ENCODE measurements at places on chromosomes 16 and 17.

DNA sequence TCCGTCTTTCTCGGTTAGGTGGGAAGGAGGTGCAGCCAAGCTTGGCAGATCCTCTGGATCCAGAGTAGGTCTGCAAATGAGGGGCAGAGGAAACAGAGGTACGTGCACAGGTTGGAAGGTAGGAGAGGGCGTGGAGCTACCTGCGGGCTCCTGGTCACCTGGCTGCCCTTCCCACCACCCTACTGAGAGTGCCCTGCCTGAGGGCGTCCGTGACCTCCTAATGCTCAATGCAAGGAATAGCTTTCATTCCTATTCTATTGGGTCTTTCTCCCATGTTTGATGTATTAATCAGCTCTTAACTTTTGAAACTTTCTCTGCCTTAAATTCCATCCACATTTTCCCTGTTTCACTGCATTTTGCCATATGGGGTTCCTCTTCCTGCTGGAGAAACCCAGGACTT lies 44.6 kb downstream of the MYH13 start:
- no peak for DNase-seq

- DNase-seq: peak; percentile 40
Measured at GRCh38 chr16:13545271-13545670, 374.7 kb upstream of the ERCC4 start.

- DNase-seq: no peak
Measured at GRCh38 chr17:17938388-17939107, 33.7 kb downstream of the TOM1L2 start.

GRCh38 chr17:77772899-77773358 lies 185.6 kb upstream of the TNRC6C start:
- peak; percentile 42 for DNase-seq

GRCh38 chr16:77297996-77298395 lies 98.8 kb downstream of the SYCE1L start:
- no peak for DNase-seq

- DNase-seq: peak; percentile 33
Measured at GRCh38 chr16:78437352-78437968, 338.0 kb downstream of the WWOX start.

GRCh38 chr17:57463103-57463885 lies 207.0 kb downstream of the MSI2 start:
- no peak for DNase-seq

DNA sequence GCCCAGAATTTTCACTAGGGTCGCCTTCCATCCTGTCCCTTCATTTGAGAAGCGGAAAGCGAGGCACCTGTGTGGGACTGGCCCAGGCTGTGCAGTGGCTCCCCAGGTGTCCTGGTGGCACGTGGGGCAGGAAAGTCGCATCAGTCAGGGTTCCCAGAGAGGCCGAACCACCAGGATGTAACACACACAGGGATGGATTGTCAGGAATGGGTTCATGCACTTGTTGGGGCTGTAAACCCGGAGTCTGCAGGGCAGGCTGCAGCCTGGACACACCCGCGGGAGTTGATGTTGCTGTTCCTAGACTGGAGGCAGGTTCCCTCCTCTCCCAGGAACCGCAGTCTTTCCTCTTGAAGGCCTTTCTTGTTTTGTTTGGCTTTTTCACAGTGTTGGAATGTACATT lies 30.7 kb upstream of the RPTOR start:
- no peak for DNase-seq

GRCh38 chr17:19461116-19461515 lies 50.1 kb downstream of the RNF112 start:
- peak; percentile 83 for DNase-seq

DNA sequence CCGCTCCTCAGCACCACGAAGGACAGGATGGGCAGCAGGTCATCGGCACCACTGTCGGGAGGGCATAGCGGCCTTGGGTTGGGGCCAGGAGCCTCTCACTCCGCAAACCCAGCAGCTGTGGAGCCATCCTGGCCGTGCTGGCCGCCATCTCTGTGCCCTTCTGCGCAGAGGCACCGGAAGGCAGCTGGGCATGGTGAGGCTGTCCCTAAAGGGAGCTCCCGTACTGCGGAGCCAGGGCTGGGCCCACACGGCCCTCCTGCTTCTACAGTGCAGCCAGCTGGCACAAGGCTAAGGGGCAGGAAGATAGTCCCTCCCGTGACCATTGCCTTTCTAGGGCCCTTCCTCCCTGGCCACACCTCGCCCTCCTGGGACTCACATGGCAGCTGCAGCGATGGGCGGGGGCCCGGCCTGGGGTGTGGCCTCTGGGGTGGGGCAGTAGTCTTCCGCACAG lies 7.0 kb upstream of the SPATA2L start:
- no peak for DNase-seq

GRCh38 chr16:5982979-5983378 lies 885.4 kb upstream of the EEF2KMT start:
- DNase-seq: no peak

DNA sequence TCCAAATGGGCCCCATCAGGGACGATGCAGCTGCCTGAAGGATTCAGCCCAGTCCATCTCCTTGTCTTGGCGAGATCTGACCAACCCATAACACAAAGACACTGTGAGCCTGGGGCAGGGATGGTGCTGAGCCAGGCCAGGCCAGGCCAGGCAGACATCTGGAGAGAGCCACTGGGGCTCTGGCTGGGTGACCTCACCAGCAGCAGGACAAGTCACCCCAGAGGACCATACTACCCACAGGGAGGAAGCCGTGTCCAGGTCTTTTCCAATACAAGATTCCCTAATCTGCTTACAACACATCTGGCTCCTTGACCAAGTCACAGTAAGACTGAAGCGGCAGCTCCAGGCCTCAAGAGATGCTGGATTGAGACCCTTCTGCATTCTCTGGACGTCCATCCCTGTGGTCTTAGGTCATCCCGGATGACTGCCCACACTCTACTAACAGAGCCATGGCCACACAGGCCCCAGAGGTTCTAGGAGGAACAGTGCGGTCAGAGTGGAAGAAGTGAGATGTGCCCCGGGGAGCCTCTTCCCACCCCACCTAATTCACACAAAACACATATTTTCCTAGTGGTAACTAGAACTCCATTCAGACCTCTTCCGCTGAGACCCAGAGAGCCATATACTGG lies 81.8 kb upstream of the RCVRN start:
- no peak for DNase-seq

DNA sequence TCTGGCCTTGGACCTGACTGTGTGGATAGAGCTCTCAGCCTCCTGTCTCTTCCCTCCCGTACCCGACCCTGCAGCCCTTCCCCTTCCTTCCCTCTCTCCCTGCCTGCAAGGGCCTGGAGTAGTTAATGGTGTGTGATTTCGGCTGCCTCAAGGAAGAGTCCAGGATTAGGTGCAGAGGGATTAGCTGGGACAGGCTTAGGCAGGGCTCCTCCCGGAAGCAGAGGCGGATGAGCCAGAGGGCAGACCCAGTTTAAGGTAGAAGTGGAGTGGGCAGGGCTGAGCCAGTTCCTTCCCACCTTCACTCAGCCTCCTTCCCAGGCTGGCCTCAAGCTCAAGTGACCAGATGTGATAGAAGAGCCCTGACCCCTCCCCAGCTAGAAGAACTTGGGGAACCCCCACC lies 16.8 kb downstream of the GUCY2D start:
- peak; percentile 31 for DNase-seq

DNA sequence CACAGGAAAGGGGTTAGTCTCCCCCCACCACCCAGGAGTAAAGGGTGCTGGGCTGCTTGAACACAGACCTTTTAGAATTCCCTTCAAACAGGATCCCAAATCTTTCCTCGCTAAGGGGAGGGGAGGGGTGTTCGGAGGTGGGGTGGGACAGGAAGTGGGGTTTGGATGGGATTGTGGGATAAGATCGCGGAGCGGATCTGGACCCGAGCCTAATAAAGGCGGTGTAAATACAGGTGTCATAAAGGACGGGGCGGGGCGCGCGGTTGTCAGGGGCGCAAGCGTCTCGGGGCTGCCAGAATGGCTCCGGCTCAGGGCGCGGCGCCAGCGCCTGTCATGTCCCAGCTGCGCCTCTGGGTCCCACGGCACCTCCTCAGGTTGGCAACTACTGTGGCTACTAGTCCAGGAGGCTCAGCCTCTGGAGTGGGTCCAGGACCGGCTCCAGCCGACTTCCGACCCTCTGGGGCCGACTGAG lies 59.8 kb upstream of the FBXO47 start:
- DNase-seq: no peak

DNA sequence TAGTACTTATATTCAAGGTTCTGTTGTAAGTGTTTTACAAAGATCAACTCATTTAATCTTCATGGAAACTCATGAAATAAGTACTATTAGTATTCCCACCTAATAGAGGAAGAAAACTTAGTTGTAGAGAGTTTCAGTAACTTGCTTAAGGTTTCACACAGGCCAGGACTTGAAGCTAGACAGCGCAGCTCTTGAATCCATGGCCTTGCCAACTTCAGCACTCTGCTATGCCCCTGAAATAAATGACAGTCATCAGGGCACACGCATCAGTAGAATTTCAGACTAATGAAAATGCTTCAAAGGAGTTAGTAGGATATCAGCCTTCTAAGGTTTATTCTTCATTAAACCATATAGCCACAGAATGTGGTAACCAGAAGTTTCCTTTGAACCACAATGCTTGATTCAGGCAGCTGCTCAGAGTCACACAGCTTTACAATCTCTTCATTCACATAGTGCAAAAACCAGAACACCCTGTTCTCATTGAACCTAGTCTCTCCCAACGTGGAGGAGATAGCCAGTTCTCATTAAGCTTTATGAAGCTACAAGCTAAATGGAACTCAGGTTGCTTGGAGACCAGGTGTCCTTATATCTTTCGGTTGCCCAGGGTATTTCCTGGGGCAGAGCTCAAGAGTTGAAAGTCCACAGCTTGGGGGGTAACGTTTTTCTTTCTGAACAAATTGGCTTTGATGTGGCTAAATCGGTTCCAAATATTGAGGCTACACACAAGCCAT lies 39.7 kb downstream of the KCNJ2 start:
- DNase-seq: no peak

DNA sequence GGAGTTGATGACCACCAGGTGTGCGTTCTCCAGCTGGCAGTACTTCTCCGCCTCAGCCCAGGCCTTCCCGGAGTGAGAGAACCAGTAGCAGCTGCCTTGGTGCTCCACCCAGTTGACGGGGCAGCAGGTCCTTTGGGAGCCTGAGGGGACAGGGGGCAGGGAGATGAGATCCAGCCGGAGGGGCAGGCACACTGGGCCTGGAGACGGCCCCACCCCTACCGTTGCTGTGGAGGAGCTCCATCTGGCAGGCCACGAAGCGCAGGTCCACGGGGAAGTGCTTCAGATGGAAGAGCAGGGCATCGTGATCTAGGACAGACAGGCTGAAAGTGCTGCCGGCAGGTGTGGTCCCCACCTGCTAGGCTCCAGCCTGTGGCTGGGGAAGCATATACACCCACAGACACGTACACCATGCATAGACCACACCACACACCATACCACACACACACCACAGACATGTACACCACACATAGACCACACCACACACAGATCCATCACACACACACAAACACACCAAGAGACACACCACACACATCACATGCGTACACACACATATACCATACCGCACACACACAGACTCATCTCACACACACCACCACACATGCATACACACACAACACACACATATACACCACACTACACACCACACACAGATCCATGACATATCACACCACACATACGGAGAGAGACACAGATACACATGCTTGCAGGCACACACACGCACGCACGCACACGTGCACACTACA lies 7.4 kb downstream of the ASGR2 start:
- DNase-seq: no peak

- DNase-seq: peak; percentile 30
Measured at GRCh38 chr17:69246726-69247375, 18.2 kb upstream of the ABCA10 start.

- DNase-seq: no peak
Measured at GRCh38 chr16:15033309-15033707, 22.6 kb downstream of the NTAN1 start.

- DNase-seq: no peak
Measured at GRCh38 chr16:2950353-2950724, 13.7 kb upstream of the KREMEN2 start.

GRCh38 chr16:48052731-48053417 lies 102.9 kb downstream of the ABCC12 start:
- DNase-seq: peak; percentile 93

GRCh38 chr17:33667052-33667509 lies 374.0 kb upstream of the ASIC2 start:
- DNase-seq: no peak

DNA sequence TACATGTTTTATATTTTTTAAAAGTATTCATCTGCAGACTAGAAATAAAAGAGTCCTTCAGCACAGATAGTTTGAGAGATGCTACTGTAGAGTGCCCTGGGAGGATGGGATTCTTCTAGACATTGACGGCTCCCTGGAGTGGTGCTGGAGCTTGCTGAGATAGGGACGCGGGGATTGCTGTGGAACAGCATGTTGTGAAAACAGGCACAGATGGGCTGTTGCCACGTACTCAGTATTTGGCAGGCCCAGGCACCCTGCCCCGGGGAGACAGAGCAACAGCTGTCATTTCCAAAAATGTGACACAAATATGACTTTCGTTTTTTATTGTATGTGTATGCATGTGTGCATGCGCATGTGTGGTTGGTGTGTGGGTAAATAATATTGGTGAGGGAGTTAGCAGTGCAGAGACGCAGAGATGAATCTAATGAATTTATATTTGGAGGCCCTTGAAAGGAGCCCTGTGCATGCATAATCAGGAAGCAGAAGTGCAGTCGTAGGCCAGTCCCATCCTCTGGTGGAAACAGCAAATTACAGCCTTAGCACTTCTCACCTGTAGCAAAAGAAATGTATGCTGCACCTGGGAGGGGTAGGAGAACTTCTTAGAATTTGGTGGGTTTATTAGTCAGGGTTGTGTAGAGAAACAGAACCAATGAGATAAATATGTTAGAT lies 6.2 kb upstream of the ABCA8 start:
- peak; percentile 4 for DNase-seq

GRCh38 chr16:73233329-73233765 lies 185.4 kb upstream of the ZFHX3 start:
- DNase-seq: no peak

- peak; percentile 97 for DNase-seq
Measured at GRCh38 chr16:69917739-69918138, 33.4 kb upstream of the CLEC18A start.

GRCh38 chr16:73405851-73406250 lies 357.9 kb upstream of the ZFHX3 start:
- no peak for DNase-seq

- DNase-seq: no peak
Measured at GRCh38 chr16:66832661-66833305, 2.0 kb upstream of the NAE1 start.

DNA sequence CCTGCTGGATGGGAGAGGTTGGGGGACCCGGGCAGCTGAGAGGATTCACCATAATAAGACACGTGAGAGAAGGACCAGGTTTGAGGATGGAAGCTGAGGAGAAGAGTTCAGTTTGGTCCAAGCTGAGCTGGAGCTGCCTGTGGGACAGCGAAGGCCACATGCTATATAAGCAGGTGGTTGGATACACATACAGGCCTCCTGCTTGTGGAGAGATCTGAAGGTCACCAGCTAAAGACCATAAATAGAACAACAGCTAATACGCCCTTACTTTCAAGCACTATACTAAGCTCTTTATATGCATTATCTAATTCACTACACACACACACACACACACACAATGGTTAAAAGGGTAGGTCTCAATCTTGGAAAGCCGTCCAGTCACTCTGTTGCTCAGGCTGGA lies 32.1 kb downstream of the DUSP14 start:
- no peak for DNase-seq

- DNase-seq: no peak
Measured at GRCh38 chr17:15255713-15256454, 9.2 kb downstream of the PMP22 start.
